ENCODE measurements at places on chromosomes 12 and 14. TPM values are rescaled to one million over a fixed set of nuclear protein-coding genes. Genes with fewer than 3 reads are reported as not detected.

Gene FAM90A1
- total RNA-seq, result not detected

GRCh38 chr12:54159140-54159539 lies 29.6 kb downstream of the SMUG1 start:
- H3K4me1 ChIP-seq, result peaks cover 67% of the 10 kb centered on the region
- peak; percentile 61 for DNase-seq
- no peak overlapping the region for H3K4me3 ChIP-seq
- H3K36me3 ChIP-seq, result no peaks in the 10 kb centered on the region

DNA sequence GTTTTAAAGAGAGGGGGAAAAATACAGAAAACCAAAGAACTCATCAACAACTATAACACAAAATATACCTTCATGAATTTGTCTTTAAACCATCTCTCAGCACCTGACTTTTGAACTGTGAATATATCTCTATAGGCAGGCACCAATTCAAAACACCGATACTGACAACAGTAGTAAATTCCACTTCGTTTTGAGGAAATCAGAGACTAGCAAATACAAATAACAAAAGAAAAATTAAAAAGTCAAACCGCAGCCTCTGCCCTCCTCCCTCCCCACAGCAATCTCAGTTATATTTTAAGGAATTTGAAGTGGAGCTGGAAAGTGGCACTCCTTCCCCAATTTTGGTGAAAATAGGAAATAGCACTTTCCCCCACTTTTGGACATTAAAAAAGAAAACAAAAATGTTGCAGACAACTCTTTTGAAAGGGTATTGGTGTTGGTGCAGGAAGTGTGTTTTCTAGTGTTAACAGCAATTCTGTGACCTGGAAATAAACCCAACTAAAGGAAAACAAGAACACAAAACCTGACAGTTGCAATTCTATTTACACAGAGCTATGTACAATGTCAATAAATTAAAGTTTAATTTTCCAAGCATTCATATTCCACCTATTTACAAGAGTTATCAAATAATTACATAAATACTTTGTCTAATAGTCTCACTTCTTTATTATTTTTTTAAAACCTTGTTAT lies 13.5 kb downstream of the TBX3 start:
- H3K27ac ChIP-seq, result peak overlapping the region; percentile 67
- H3K27me3 ChIP-seq, result no peaks in the 10 kb centered on the region
- H3K36me3 ChIP-seq, result peaks cover 14% of the 10 kb centered on the region
- no peak for DNase-seq

GRCh38 chr14:78790271-78790670 lies 620.1 kb downstream of the NRXN3 start:
- no peaks in the 10 kb centered on the region for H3K27me3 ChIP-seq
- no peaks in the 10 kb centered on the region for H3K36me3 ChIP-seq
- DNase-seq, result no peak
- H3K27ac ChIP-seq, result no peak overlapping the region
- no peaks in the 10 kb centered on the region for H3K4me1 ChIP-seq

DNA sequence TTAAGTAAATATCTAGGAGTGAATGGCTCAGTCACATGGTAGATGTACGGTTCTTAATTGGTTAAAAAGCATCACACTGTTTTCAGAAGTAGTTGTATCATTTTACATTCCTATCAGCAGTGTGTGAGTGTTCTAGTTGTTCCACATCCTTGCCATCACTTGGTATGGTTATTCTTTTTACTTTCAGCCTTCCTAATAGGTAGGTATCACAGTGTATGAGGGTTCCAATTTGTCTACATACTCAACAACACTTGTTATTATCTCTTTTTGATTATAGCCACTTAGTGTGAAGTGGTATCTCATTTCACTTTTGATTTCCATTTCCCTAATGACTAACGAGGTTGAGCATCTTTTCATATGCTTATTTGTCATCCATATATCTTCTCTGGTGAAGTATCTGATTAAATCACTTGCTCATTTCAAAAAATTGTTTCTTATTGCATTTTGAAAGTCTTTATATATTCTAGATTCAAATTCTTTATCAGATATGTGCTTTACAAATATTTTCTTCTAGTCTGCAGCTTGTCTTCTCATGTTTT lies 3.5 kb upstream of the SPRYD3 start:
- no peak overlapping the region for H3K4me3 ChIP-seq
- peaks cover 25% of the 10 kb centered on the region for H3K4me1 ChIP-seq
- no peaks in the 10 kb centered on the region for H3K36me3 ChIP-seq
- DNase-seq, result no peak
- H3K27me3 ChIP-seq, result no peaks in the 10 kb centered on the region

DNA sequence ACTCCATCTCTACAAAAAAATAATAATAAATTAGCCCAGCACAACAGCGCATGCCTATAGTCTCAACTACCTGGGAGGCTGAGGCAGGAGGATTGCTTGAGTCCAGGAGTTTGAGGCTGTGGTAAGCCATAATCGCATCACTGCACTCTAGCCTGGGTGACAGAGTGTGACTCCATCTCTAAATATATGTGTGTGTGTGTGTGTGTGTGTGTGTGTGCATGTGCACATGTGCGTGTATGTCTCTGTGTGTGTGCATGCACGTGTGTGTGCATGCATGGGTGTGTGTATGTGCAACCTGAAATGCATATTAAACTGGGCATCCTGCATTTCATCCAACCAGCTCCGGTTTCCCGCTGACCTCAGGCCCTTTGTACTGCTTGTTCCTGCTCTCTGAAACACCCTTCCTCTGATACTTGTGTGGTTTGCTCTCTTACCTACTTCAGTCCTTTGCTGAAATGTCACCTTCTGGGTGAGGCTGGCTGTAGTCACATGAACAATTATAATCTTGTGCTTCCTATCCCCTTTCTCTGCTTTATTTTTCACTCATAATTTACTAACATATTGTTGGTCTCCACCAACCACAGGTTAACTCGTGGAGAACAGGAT lies 46.9 kb downstream of the PHLDA1 start:
- peaks cover 75% of the 10 kb centered on the region for H3K4me1 ChIP-seq
- H3K27me3 ChIP-seq, result no peaks in the 10 kb centered on the region
- no peak for DNase-seq

- peaks cover 16% of the 10 kb centered on the region for H3K4me1 ChIP-seq
- no peak for DNase-seq
- H3K36me3 ChIP-seq, result no peaks in the 10 kb centered on the region
- no peak overlapping the region for H3K4me3 ChIP-seq
These were observed 4.5 kb upstream of the DHRS7 start for GRCh38 chr14:60169722-60170121.

DNA sequence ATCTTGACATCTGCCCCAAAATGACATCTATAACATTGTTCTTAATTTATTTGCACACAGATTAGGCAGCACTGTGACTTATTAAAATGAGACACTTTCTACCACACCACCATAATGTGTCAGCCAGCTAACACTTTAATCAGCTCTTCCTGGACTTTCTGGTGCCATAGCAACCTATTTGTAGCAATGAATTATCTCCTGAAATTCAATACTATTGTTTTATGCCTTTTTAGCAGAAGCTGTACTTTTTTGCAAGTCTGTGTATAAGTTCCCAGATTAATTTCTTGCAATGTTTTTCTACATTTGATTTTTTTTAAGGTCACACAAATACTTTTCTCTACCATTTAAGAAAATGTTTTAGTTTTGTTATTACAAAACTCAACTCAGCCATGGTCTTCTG lies 72.8 kb upstream of the SAV1 start:
- no peak overlapping the region for H3K27ac ChIP-seq
- no peak for DNase-seq
- no peaks in the 10 kb centered on the region for H3K27me3 ChIP-seq
- H3K4me1 ChIP-seq, result no peaks in the 10 kb centered on the region
- peaks cover 10% of the 10 kb centered on the region for H3K36me3 ChIP-seq

Gene EPYC
- not detected for total RNA-seq

DNA sequence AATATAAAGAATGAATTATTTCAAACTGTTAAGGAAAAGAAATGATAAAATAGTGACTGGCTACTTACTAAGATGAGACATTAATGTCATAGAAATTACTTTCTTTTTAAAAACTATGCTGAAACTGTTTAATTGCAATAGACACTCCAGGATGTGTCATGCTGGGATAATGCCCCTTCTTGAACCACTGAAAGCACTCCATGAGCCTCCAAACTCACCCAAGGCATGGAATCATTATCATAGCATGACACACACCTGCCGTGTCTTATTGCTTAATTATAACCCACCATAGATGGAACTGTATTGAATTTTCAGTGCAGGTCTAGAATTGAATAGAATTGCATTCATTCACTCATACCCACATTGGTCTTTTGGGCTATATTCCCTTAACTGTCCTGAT lies 4.3 kb downstream of the MBIP start:
- DNase-seq, result no peak
- H3K27ac ChIP-seq, result no peak overlapping the region
- H3K27me3 ChIP-seq, result peaks cover 4% of the 10 kb centered on the region

Gene GSG1
- total RNA-seq, result not detected

Gene AKAP6
- total RNA-seq, result 0.84 TPM

- peak; percentile 90 for DNase-seq
- no peaks in the 10 kb centered on the region for H3K27me3 ChIP-seq
- peak overlapping the region; percentile 23 for H3K27ac ChIP-seq
- no peak overlapping the region for H3K4me3 ChIP-seq
- H3K36me3 ChIP-seq, result no peaks in the 10 kb centered on the region
- H3K4me1 ChIP-seq, result peaks cover 30% of the 10 kb centered on the region
These were observed 9.7 kb downstream of the VRK1 start for GRCh38 chr14:96806836-96807235.
